ENCODE measurements at places on chromosomes 5 and 9. TPM values are rescaled to one million over a fixed set of nuclear protein-coding genes. Genes with fewer than 3 reads are reported as not detected.

DNA sequence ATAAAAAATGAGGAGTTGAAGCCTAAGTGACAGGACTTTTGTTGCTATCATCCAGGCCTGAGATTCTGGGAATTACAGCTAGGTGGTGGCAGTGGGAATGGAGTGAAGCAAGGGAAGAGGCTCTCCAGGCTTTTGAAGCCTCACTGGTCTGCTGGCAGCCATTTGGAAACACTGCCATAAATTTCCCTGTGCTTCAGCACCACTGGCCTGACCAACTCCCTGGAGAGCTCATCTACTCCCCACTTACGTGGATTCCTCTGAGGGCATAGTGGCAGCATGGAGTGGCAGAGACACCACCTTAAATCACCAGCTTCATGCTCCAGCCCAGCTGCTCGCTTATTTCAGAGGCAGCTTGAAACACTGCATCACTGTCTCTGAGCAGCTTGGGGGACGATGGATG, 518.2 kb downstream of the TLR4 start:
- DNase-seq: no peak

GRCh38 chr9:99051406-99051805, 53.5 kb upstream of the TGFBR1 start:
- no peak for DNase-seq

DNA sequence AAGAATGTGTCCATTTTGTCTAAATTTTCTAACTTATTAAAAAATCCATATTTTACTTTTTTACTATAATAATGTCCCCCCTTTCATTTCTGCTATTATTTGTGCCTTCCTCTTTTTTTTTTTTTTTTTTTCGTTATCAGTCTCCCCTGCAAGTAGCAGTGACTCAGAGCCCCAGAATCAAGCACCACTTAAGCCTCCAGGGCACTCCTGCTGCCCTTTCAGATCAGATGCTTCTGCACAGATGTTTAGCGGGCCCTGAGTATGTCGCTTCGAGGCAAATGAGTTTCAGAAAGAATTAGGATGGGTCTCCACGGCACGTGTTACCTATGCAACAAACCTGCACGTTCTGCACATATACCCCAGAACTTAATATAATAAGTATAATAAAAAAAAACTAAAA, 11.7 kb downstream of the MED7 start:
- no peak for DNase-seq

DNA sequence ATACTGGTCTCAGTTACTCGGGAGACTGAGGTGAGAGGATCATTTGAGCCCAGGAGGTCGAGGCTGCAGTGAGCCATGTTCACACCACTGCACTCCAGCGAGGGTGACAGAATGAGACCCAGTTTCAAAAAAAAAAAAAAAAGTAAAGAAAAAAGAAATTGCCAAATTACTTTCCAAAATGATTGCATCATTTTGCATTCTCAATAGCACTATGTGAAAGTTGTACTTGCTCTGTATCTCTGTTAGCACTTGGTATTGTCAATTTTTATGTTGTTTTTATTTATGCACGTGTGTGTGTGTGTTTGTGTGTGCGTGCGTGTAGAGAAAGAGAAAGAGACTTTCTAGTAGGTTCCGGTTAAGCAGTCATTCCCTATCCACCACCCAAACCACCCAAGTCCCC, 328.4 kb downstream of the RAB3C start:
- DNase-seq: no peak

GRCh38 chr5:170534177-170534576, 30.4 kb downstream of the KCNIP1 start:
- no peak for DNase-seq

GRCh38 chr5:89443508-89443907, 560.5 kb upstream of the MEF2C start:
- no peak for DNase-seq

GRCh38 chr5:53109056-53109442, 508 bp downstream of the MOCS2 start:
- no peak for DNase-seq

DNA sequence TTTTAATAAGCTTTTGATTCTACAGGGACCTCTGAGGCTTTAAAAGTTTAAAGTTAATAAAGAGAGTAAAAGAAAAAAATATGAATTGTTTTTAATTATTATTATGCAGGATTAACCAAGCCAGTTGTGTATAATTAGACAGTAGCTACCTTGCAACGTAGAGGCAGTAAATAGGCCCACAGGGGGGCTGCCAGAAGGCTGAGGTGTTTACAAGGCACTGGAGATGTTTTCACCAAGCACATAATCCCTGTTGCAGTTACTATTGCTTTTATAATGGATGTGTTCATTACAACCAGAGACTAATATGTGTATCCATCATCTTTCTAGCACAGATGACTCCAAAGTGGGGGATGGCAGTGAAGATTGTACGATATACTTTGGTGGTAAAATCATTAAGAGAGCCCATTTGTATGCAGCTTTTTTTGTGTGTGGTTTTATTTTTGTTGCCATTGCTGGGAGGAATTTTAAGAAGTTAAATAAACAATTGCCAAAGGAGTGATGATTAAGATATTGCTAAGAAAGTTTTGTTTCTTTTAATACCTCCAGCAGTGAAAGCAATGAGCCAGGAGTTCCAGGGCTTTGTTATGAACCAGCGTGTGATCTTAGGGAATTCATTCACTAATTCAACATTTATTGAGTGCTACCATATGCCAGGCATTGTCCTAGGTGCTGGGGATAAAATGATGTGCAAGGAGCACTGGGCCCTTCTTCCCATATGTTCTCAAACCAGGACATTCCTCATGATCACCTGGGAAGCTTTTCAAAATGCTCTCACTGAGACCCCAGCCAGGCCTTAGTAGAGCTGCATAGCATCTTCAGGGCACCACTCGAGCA, 138.7 kb upstream of the EFNA5 start:
- DNase-seq: no peak

The ADAMTSL1 gene
- 2.5 TPM for total RNA-seq

The HAPLN1 gene
- 0.73 TPM for total RNA-seq

The NDUFS4 gene
- total RNA-seq: 114 TPM

Measured in left cardiac atrium (tissue), 4 donors.